ENCODE measurements at places on chromosomes 3 and 15.
A peak's percentile ranks its signal among the peaks of the same experiment; 100 is the strongest.

DNA sequence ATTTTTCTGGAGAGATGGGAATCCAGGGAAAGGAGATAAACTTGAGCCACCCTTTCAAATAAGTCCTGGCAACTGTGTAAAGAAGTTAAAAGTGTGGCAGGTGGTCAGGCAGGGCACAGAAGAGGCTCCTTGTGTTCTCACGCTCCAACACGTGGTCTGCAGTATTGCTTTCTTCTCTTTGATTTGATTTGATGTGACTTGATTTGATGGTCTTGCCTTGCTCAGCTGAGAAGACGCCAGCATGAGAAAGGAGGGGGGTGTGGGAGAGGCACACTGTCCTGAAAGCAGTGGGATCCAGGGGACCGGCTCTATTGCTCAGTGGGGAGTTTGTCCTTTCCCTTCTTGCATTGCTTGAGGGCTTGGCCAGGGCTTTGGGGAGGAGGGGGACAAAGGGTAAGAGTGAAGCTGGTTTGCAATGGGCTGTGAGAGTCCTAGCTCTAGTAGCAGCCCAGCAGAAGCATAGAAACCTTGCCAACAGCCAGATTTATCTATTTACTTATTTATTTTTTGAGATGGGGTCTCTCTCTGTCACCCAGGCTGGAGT, 25.7 kb upstream of the NEO1 start:
- no peak for DNase-seq

- DNase-seq: no peak
These were observed 61.9 kb downstream of the EIF3J start for GRCh38 chr15:44598892-44599291.

- no peak for DNase-seq
These were observed 346.9 kb upstream of the CDIN1 start for GRCh38 chr15:36232491-36232890.

DNA sequence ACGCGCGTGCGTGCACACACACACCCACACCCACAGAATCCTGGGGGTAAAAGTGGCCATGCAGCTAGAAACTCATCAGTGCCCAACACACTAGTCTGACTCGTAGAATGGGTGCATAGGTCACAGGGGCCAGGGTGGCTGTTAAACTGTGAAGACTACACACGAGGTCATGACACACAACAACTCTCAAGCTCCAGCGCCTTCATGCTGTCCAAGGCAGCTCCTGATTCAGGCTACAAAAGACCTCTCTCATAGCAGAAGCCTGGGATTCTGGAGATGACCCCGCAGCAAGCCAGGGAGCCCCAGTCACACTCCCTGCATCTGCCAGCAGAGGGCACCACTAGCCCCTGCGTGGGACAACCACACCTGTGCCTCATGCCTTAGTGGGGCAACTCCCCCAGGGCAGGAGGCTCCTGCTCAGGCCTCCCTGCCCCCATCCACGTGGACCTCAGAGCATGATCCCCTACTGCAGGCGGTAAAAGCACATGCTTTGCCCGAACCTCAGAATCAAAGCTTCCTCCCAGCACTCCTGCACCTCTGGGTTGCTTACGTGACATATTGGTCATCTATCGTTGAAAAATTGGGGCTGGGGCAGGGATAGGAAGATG, 93.1 kb downstream of the LRIG1 start:
- DNase-seq: peak; percentile 76

- DNase-seq: peak; percentile 63
These were observed 234.8 kb upstream of the WNT5A start for GRCh38 chr3:55721716-55722484.

DNA sequence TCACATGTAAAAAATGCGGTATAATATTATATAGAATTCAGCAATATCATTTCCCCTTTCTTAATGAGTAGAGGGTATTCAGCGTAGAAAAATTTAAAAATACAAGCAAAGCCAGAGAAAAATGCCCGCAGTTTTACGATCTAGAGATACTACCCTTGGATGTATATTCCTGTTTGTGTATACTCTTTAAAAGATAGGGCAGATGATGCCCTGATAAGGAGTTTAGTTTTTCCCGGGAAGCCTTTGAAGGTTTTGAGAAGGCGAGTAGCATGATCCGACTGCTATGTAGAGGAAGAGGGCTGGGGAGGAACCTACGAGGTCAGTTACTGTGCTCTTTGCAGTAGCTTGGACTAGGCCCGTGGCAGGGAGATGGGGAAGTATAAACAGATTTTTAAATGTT, 1.2 kb downstream of the YEATS2 start:
- DNase-seq: no peak

GRCh38 chr3:184687363-184688015, 24.4 kb downstream of the MAGEF1 start:
- DNase-seq: no peak

DNA sequence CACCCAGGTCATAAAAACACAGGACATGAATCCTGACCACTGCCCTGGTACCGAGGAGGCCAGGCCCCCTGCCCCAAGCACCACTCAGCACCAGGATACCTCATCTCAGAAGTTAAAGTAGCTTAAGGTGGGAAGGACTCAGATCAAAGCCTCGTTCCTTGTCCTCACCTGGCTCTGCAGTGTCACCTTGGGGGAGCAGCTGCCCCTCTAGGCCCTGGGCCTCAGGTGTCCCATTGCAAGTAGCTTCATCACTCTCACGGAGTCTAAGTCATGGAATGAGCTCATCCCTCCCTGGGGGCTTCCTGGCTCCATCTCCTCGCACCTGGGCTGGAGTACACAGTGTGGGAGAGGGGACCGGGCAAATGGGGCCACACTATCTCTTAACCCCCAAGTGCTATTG, 148.0 kb downstream of the TPRA1 start:
- DNase-seq: no peak

DNA sequence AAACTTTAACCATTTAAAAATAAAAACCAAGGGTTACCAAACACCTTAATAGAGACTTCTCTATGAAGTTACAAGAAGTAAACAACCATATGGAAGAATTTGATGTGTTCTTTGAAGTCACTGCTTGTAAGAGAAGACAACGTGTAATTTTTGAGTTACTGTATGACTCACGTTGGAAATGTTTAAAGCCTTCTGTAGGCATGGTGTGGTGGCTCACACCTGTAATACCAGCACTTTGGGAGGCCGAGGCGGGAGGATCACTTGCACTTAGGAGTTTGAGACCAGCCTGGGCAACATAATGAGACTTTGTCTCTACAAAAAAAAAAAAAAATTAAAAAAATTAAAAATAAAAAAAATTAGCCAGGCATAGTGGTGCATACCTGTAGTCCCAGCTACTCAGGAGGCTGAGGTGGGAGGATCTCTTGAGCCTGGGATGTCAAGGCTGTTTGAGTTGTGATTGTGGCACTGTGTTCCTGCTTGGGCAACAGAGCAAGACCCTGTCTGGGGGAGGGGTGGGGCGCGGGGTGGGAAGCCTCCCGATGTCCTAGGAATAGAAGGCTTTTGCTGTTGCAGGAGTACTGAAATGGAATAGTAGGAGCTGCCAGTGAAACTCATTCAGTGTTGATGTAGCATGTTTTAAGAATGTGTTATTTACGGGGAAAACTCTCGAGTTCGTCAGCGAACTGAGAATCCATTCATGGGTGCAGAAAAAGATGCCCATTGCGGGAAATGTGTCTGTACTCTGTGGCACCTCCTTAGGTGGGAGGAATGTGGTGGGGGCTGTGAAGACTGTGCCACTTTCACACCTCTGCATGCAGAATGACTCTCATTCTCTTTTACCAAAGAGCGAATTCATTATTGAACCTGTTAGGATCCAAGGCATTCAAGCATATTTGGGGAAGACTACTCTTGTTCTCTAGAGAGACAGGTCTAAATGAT, 134.2 kb downstream of the FNDC3B start:
- no peak for DNase-seq

GRCh38 chr3:35064761-35065160, 574.6 kb upstream of the ARPP21 start:
- no peak for DNase-seq

- DNase-seq: no peak
These were observed 8.2 kb upstream of the PSTPIP1 start for GRCh38 chr15:76986743-76987142.

- DNase-seq: no peak
These were observed 15.4 kb upstream of the APEH start for GRCh38 chr3:49658711-49659110.

DNA sequence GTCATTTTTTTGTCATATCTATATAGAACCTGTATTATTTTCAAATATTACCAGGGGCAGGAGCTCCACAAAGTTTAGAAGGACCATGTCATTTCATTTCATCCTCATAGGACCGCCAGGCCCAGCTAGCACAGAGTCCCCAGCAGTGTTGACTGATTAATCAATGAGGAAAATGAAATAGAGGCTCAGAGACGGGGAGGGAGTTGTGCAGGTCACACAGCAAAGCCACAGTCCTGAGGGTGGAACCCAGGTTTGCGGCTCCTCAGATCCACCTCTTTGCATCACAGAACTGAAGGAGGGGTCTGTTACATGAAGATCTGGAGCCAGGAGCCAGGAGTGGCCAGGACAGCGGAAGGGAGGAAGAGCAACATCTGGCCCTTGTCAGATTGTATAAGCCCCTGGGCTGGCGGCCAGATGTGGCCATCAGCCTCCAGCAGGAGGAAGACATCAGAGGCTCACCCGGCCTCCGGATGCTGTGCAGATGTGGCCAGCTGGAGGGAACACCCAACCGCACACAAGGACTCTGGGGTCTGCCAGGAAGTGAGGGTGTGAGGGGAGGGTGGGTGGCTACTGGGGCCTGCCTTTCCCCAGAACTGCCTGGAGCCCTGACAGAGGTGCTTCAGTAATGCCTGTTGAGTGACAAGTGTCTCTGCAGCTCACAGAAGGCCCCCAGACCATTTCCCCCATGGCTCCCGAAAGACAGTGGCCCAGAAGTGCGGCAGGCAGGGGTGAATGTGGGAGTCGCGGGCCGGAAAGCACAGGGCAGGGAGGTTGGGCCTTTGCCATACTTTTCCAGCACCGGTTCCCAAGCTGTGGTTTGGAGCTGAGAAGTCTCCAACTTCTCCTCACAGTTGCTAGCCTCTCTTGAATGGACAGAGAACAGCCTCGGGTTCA, 21.3 kb downstream of the EFCC1 start:
- DNase-seq: no peak

- DNase-seq: no peak
These were observed 4.2 kb downstream of the PLCL2 start for GRCh38 chr3:16888785-16889607.

- no peak for DNase-seq
These were observed 78.7 kb upstream of the GCNT3 start for GRCh38 chr15:59532770-59533379.

GRCh38 chr3:11845651-11846050, 1.0 kb downstream of the TAMM41 start:
- no peak for DNase-seq

DNA sequence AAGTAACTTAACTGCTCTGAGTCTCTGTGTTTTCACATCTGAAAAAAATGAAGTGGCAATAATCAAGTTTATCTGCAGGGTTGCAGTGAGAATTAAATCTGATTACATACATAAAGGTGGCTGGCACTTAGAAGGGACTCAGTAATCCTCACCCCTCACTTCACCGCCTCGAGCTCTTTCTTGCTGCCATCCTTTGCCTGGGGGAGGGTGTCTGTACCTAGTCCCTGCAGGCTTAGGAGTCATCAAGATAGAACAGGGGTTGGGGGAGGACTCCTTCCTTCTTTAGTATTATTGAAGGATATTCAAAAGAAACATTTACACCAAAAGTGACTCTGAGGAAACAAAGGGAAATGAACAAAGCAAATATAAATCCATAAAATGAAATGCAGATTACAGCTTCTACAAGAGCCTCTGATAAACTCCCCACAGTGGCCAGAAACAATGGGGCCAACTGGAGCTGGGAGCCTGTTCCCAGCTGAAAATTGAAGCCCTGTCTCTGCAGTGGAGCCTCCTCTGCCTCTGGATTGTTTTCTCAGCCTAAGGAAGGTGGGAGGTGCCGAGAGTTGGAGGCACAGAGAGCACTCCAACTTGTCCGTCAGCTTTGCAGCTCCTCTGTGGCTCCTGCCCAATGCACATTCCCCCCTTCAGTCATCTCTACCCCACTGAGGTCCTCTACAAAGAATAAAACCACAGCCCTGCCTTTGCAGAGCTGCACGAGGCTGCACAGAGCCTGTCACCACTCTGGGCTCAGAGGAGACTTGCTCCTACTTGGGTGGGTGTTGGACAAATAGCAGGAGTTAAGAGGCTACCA, 41.8 kb downstream of the CRYGS start:
- DNase-seq: peak; percentile 45

DNA sequence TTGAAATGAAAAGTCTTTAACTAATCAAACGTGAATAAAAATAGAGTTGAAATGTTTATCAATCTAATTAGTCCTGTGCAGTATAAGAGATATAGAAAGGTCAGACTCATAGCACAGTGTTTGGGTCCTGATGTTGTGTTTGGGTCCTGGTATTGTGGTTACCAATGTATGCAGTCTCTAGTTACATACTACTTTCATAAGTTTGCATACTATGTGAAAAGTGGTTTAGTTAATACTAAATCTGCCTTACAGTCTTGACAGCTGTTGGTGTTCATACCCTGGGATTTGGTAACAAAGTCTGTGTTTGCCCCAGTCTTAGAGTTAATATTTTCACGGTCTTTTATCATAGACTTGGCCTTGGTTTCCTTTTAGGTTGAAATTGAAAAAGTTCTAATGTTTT, 41.7 kb downstream of the KIF15 start:
- no peak for DNase-seq

DNA sequence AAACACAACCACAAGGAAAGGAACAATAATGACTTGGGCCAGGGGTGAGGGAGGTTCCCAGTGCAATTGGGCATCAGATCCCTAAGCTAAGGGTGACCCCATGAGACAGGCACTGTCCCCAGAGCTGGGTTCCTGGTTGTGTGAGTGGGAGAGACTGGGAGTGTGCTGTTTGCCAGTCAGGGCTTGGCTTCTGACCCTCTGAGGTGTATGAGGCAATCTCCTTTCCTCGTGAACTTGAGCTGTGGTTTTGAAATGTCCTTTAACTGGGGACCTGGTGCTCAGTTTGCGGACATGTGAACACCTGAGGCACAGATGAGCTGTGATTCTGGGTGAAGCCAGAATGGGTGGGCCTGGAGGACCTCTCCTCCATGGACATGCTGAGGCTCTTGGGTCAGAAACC, 58.5 kb upstream of the PLXNA1 start:
- no peak for DNase-seq

DNA sequence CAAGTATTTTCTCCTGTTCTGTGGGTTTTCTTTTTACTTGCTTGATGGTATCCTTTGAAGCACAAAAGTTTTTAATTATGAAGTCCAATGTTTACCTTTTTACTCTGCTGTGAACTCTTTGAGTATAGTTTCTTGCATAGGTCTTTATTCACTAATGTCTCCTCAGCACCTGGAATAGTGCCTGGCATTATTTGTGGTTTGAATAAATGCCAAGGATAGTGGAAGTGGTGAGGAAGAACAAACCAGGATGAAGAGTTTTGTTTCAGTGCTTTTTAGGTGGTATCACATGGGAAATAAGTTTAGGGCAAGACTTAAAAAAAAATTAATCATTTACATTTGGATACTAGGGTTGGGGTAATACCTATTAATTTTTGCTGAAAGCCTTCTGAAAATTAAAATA, 25.7 kb downstream of the GPD1L start:
- no peak for DNase-seq

- no peak for DNase-seq
These were observed 30.5 kb downstream of the LOXL1 start for GRCh38 chr15:73956743-73957135.

DNA sequence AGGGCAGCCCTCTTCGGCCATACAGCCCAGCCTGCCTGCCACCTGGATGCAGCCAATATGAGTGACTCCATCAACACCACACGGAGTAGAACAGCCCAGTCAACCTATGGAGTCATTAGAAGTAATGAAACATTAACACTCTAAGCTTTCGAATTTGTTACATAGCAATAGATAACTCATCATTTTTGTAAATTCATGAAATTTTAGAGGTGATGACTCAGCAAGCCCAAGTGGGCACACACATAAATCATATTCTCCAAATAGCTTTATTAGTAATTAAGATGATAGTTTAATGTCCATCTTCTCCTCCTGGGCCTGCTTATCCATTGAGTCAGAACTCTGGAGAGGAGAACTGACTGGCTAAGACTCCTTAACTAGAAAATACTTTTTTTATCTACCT, 335.0 kb upstream of the KCNH8 start:
- DNase-seq: no peak
